ENCODE measurements at places on chromosomes 3 and 15. TPM values are rescaled to one million over a fixed set of nuclear protein-coding genes. Genes with fewer than 3 reads are reported as not detected.

- DNase-seq, result no peak
Measured at GRCh38 chr3:162525771-162526170, 1029.2 kb downstream of the OTOL1 start.

AQP9 gene
- 0.09 TPM for polyA plus RNA-seq

FANCD2 gene
- 3.9 TPM for polyA plus RNA-seq

EFCC1 gene
- polyA plus RNA-seq, result 0.32 TPM

- DNase-seq, result no peak
Measured at GRCh38 chr15:68972201-68973065, 42.1 kb upstream of the NOX5 start.

DNA sequence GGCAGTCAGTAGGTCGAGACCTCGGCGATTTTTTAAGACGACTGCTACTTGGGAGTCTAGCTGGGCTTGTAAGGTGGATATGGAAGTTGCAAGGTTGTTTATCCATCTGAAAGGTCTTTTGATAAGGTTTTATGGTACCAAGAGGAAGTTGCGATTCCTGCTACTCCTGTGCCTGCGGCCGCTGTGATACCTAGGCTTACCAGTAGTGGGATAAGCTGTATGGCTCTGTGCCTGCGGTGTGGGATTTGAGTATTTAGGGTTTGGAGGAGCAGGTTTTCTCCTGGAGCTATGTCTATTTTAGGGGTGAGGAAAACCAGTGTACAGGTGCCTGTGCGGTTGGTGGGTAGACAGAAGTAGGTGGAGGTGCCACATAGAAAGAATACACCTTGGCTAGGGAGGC is 1059.8 kb downstream of the SI start:
- no peak for DNase-seq

- DNase-seq, result no peak
Measured at GRCh38 chr15:83305704-83306291, 21.3 kb upstream of the BNC1 start.

DNA sequence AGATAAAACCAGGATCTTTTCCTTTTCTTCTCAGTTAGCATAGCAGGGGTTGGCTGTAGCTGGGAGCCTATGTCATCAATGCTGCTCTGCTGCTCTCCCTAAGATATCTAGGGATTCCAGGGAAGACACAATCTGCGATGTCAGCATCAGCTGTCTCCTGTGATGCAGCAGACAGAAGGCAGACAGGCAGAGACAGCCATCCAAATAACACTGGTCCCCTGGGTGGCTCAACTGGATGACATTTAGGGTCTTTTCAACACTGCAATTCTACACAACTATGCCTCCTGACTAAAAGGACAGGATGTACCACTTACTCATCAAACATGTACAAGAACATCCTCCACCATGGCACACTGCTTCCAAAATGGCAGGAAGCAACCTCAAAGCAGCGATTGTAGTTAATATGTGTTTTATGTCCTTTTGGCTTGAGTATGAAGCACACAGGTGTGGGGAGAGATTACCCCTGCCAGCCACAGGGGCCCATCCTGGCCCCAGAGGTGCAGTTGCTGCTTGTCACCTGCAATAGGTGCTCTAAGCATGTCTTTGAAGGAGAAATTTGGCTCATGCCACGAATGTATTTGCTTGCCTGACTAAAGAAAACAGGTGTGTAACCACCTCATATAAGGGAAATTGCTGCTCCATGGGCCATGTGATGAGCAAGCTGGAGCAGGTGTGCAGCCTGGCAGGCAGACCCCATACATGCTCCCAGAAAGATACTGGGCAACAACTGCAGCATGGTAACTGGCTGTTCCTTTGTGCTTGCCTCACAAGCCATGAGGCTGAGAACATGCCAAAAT is 357.8 kb downstream of the VPS13C start:
- DNase-seq, result no peak

- no peak for DNase-seq
Measured at GRCh38 chr15:90187257-90187868, 13.8 kb upstream of the SEMA4B start.

DNA sequence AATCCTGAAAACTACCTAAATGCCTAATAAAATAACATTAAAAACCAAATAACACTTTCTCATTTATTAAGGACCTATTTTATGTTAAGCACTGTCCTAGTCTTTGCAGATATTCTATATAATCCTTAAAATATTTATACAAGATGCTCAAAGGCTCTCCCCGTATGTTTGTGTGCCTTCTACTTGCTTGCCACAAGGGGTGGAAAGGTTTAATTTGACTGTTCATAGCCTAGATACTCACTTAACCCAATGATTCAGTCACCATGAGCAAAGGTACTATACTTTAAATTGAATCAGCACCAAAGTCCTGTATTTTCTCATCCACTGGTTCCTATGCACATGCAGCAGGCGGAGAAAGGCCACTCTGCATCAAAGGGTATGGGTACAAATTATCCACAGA is 32.0 kb downstream of the LSAMP start:
- DNase-seq, result no peak

DNA sequence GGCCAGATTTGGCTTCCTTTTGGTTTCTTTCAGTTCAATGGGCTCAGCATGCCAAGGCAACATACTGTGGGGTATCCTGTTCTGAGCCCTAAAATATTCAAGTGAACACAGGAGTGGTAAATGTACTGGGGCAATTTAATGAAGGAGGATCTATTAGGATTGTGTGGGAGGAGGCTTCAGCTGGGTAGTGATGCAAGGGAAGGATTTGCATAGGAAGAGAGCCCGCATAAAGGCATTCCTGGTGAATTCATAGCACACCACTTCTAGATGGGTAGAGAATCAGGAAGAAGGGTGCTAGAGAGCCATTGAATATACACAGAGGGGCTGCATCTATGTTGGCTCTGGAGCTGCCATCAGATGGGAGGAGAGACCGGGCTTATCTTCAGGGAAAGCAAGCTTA is 20.6 kb upstream of the KNG1 start:
- no peak for DNase-seq

ACOX2 gene
- polyA plus RNA-seq, result not detected

GRCh38 chr3:126373682-126374601 is 16.7 kb upstream of the KLF15 start:
- DNase-seq, result no peak

KIF23 gene
- polyA plus RNA-seq, result not detected

ALDH1L1 gene
- not detected for polyA plus RNA-seq

GRCh38 chr3:105979961-105980360 is 111.1 kb upstream of the CBLB start:
- DNase-seq, result no peak

DNA sequence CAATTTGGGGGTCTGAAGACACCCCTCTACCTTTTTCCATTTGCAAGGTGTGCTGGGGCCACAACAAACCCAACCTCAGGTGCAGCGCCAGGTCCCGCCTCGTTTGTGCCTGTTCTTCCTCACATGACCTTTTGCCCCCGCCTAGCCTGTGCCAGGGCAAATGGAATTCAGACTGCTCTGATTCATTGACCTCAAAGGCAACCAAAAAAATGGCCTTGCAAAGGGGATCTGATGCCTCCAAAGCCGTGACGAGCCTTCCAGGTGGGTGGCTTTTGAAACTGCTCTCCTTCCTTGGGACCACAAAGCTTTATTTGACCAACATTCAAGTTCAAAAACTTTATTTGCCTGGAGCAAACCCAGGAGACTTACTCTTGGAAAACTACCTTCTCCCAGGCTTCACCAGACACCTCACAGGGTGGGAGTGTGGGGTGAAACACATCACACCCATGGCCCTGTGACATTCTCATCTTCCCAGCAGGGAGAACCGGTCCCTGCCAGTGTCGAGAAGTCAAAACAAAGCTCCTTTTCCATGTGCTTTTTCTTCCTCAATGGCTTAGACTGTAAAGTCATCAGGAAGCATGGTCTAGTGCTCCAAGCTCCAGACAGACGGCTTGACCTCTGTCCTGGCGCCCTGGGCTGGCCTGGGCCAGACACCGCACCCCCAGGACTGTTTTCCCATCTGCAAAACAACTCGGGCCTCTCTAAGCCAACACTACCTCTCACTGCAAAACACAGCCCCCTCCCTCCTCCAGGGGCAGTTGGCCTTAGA is 103.9 kb upstream of the HES1 start:
- no peak for DNase-seq

DNA sequence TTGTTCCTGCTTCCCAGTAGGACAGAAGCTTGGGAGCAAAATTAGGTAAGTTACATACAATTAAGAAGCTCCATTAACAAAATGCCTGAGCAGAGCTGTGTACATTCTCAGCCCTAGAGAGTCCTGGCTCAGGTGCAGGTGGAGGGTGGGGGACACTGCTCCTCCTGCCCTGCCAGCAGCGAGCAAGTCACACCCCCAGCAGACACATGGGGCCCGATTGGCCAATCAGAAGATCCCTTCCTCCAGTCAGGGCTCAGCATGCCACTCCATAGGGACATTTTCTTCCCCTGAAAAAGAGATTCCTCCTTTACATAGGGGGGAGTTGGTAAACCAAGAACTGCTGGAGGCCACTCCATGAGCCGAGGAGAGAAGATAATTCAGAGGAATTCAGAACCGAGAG is 62.1 kb downstream of the PLXNA1 start:
- no peak for DNase-seq

GRCh38 chr3:135444058-135444457 is 521.5 kb upstream of the PPP2R3A start:
- DNase-seq, result no peak

LRTM1 gene
- polyA plus RNA-seq, result not detected

DNA sequence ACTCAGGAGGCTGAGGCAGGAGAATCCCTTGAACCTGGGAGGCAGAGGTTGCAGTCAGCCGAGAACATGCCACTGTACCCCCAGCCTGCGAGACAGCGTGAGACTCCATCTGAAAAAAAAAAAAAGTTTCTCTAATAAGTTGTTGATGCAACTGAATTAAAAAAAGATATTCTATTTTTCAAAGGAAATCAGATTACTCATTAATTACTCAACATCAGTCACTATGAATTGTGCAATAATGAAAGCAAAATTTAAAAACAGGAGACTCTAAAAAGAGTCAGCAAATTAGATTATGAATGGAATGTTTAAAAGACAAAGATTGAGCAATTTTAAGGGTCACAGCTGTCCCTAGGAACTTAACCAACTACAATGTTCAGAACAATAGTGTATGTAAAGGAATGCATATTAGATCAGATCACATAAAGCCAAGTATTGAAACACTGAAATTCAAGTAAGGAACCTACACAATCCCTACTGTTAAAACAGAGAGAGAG is 60.2 kb upstream of the SLC4A7 start:
- no peak for DNase-seq

DNA sequence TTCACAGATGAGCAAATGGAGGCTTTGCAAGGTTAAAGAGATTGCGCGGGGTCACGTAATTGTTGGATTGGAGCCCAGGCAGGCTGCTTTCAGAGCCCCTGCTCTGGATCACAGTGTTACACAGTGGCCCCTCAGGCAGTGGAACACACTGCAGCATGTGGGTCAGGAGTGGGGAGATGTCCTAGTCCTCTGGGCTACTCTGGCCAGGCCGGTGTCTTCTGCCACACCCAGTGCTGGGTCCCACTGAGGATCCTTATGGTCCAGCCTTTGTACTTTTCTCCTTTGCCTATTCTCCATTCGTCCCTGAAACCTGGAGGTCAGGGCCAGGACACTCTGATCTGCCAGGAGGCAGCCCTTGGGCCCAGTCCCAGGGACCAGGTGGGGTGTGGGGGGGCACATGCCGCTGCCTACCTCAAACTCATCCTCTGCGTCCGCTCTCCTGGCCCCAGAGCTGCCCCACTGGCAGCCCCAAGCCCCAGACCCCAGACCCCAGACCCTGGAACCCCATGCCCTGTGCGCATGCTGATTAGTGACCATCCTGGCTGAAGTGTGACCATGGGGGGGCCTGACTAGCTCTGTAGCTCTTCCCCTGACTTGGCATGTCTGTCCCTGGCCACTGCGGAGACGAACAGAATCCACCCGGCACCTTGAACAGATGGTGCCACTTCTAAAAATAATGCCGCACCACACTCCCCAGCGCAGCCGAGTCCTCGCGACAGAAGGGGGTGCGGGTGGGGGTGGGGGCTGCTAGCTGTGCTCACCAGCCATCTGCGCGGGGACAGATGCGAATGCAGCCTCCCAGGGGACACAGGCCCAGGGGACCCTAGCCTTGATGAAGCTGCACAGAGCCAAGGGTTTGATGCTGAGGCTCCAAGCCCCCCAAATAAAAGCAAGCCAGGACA is 41.6 kb downstream of the ATP2B2 start:
- DNase-seq, result no peak

GRCh38 chr3:189927975-189928895 is 192.5 kb downstream of the P3H2 start:
- no peak for DNase-seq

GRCh38 chr3:101252945-101253344 is 67.4 kb downstream of the IMPG2 start:
- no peak for DNase-seq

CEP152 gene
- polyA plus RNA-seq, result 5.1 TPM

GRCh38 chr3:105791131-105791530 is 77.7 kb downstream of the CBLB start:
- no peak for DNase-seq

GRCh38 chr3:178421069-178421468 is 115.2 kb upstream of the KCNMB2 start:
- DNase-seq, result no peak

DNA sequence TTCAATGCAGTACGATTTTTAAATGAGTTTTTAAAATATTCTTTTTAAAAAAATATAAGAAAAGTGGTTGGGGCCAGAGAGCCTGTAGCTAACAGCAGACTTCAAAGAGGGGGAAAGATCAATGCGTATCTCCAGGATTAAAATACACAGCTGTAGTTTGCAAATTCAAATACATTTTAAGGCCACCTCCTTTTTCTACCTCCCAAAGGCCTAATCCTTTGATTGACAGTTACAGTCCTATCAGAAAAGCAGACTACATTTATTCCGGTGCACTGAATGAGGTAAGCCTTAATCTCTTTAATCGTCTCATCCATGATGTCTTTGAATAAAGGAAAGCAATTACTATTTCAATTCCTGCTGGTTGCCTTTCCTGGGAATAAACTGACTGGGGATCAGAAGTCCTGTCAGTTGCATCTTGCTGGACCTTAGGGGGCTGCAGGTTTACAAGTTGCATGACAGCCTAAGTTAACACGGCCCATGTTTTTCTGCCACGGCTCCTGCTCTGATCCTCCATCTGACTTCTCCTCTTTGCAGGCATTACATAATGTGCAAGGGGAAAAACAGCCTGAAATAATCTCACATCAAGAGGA is 51.7 kb downstream of the CADPS start:
- no peak for DNase-seq

GRCh38 chr3:2967871-2968270 is 142.3 kb downstream of the IL5RA start:
- DNase-seq, result no peak
